Colonic mucosa (tissue), 4 donors: ENCODE measurements at places on chromosomes 4 and X. TPM values are rescaled to one million over a fixed set of nuclear protein-coding genes. Genes with fewer than 3 reads are reported as not detected.
A peak's percentile ranks its signal among the peaks of the same experiment; 100 is the strongest.

- no peak for DNase-seq
- no peaks in the 10 kb centered on the region for H3K27me3 ChIP-seq
- H3K36me3 ChIP-seq = no peaks in the 10 kb centered on the region
- H3K27ac ChIP-seq = no peak overlapping the region
Observed at GRCh38 chrX:96440941-96441340, 243.7 kb upstream of the DIAPH2 start.

DNA sequence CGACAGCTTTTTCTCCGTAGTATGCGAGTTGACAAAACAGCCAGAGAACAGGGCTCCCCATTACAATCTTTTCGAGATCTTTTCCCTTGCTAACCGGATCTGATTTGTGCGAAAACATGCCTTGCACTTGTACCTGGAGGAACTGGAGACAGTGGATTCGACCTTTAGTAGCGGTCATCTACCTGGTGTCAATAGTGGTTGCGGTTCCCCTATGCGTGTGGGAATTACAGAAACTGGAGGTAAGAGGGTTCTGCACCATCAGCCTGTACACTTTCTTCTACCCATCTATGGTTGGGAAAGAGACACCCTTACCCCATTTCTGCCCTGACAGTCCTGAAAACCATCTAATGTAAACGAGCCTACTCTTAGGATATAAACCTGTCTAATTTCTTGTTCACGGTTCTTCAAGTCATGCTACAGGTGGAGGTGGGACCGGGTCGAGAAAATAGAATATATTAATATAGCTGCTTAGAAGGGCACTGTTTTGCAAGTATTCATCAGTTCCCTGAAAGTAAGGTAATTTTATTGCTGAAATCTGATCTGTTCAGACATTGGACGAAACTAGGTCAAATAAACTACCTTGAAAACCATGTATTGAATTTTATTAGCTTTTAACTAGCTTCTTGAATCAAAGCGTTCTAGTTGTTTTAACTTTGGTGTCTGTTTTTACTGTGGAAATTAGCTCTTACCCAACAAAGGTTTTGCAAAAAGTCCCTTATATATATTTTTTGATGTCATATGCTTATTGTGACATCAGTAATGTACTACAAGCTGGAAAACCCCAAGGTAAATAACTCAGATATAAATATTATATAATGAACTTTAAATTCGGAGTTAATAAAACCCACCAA lies 869 bp downstream of the TMEM184C start:
- no peak for DNase-seq
- H3K4me1 ChIP-seq = peaks cover 3% of the 10 kb centered on the region
- no peaks in the 10 kb centered on the region for H3K36me3 ChIP-seq
- peak overlapping the region; percentile 74 for H3K27ac ChIP-seq
- no peaks in the 10 kb centered on the region for H3K27me3 ChIP-seq

- no peak overlapping the region for H3K27ac ChIP-seq
- no peaks in the 10 kb centered on the region for H3K4me1 ChIP-seq
- no peaks in the 10 kb centered on the region for H3K27me3 ChIP-seq
Observed at GRCh38 chr4:87116231-87116630, 104.2 kb downstream of the KLHL8 start.

GRCh38 chrX:47311932-47312774 lies 58.2 kb upstream of the ZNF157 start:
- no peaks in the 10 kb centered on the region for H3K36me3 ChIP-seq
- no peaks in the 10 kb centered on the region for H3K4me1 ChIP-seq
- DNase-seq = peak; percentile 26
- H3K27me3 ChIP-seq = no peaks in the 10 kb centered on the region
- no peak overlapping the region for H3K27ac ChIP-seq

GRCh38 chrX:129678614-129679195 lies 23.9 kb upstream of the APLN start:
- H3K36me3 ChIP-seq = no peaks in the 10 kb centered on the region
- peak; percentile 35 for DNase-seq
- H3K27ac ChIP-seq = peak overlapping the region; percentile 73

DNA sequence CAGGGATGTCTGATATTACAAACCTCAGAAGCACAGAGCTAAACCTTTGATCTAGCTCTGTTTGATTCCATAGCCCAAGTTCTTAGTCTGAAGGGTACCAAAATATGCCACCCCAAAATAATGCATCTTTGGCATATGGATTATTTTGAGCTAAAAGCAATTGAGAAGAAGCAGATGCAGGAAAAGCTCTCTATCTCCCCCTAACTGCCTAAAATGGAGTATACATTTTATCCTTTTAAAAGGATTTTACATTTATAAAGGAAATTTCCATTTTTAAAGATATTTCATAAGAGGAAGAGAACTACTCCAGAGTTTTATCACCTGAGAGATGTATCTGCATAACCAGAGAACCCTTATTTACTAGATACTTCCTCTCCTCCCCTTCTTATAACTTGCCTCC lies 158.7 kb downstream of the ZNF674 start:
- no peak overlapping the region for H3K27ac ChIP-seq
- H3K4me1 ChIP-seq = no peaks in the 10 kb centered on the region
- no peak for DNase-seq
- H3K36me3 ChIP-seq = no peaks in the 10 kb centered on the region
- no peak overlapping the region for H3K4me3 ChIP-seq
- H3K27me3 ChIP-seq = no peaks in the 10 kb centered on the region

- H3K27ac ChIP-seq = no peak overlapping the region
- no peaks in the 10 kb centered on the region for H3K36me3 ChIP-seq
- H3K27me3 ChIP-seq = no peaks in the 10 kb centered on the region
- H3K4me1 ChIP-seq = peaks cover 3% of the 10 kb centered on the region
Observed at GRCh38 chr4:74084984-74085383, 14.0 kb downstream of the CXCL2 start.

The EBP gene
- total RNA-seq = 271 TPM

The ZDHHC9 gene
- 39.5 TPM for total RNA-seq

The RBM10 gene
- total RNA-seq = 30.0 TPM

The ZGRF1 gene
- 11.4 TPM for total RNA-seq
